NCI-H1092 treated with DMSO at 0.1 percent for 48 hours (cell line): ENCODE measurements at places on chromosomes 6 and 20.

DNA sequence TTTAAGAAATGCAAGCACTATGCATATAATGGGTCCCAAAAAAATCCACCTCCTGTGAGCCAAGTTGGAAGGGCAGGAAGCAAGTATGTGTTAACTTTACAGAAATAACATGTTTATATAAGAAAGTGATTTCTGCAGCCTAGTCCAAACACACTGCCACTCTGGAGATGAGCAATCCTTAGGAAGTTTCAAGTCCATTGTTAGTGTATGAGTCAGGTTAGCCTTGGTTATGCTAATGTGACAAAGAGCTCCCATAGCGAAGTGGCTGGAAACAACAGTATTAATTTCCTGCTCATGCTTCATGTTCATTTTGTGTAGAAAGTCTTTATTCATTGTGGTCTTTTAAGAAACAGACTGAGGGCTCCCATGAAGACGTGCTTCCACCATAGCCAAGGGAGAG, 121.4 kb downstream of the TBXT start:
- DNase-seq: no peak

- no peak for DNase-seq
These were observed 8.3 kb downstream of the PHF3 start for GRCh38 chr6:63643862-63644261.

- DNase-seq: no peak
These were observed 153.3 kb downstream of the SCML4 start for GRCh38 chr6:107670792-107671199.

DNA sequence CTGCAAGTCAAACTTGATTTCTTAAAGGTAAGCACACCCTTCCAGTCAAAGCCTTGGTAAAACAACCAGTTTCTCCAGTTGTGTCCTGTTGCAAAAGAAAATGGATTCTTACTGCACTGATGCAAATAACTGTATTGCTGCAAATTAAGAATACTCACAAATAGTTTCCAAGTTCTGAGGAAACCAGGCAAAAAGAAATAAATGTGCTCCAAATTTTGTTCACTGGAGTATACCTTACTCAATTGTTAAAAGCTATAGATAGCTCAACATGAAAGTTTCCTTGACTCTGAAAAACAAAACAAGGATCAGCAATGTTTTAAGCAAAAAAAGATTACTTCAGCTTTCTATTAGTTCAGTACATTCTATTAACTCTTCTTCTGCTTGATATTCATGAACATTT, 75.2 kb downstream of the SLC16A10 start:
- DNase-seq: no peak

GRCh38 chr20:48724891-48725554, 102.8 kb downstream of the PREX1 start:
- DNase-seq: no peak

DNA sequence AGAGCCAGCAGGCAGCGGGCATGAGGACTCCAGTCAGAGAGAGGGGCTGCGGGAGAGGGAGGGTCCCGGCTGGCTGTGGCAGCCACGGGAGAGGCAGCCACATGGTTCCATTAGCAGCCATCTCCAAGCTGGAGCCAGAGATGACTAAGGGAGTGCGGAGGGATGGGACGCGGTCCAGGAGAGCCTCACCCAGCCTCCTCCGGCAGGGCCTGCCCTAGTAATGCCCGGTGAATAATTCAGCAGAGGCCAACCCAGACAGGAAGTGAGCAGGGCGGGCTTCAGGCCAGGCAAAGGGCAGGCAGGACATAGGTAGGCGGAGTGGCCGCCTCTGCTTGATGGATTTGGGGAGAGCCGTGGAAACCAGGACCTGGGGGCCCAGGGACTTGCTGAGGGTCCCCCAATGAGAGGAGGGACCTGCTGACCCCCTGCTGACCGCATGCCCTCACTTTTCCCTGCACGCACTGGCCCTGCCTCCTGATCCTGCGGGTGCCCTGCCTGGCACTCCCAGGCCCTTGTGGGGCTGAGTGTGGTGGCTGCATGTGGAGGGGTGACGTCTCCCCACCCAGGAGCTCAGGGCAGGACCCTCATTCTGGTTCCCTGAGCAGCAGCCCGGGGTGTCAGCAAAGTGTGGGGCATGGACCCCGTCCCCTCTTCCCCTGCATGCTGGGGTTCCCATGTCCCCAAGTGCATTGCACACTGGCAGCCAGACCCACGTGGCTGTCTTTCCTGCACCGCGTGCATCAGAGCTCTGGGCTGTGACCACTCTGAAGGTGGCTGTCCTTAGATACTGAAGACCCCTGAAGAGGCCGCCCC, 51.8 kb upstream of the SLCO4A1 start:
- DNase-seq: no peak
